ENCODE measurements at places on chromosomes 1 and 21.

- DNase-seq: no peak
Measured at GRCh38 chr21:43343992-43344886, 82.7 kb downstream of the SIK1 start.

- peak; percentile 94 for DNase-seq
Measured at GRCh38 chr1:153633754-153634665, at the start of gene CHTOP. Gene CHTOP (plus strand): TSS chr1:153634066. CDS start chr1:153636589, 2,523 bp downstream.

- no peak for DNase-seq
Measured at GRCh38 chr21:21205604-21206003, 207.4 kb downstream of the NCAM2 start.

DNA sequence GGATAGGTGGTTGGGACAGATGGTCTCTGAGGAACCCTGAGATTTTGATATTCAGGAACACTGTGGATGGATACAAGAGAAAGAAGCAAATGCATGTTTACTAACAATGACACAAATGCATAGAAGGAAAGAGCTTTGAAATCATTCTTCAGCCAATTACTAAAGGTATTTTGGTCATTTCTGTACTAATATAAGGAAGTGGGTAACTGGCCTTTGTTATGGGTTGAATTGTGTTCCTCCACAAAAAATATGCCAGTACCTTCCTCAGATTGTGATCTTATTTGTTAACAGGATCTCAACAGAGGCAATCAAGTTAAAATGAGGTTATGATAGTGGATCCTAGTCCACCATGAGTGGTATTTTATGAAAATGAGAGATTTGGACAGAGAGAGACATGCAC lies 68.7 kb upstream of the KCNA3 start:
- DNase-seq: no peak

GRCh38 chr1:7477593-7477992 lies 293.5 kb upstream of the VAMP3 start:
- no peak for DNase-seq

- DNase-seq: no peak
Measured at GRCh38 chr1:174364996-174365736, 82.6 kb upstream of the GPR52 start.

DNA sequence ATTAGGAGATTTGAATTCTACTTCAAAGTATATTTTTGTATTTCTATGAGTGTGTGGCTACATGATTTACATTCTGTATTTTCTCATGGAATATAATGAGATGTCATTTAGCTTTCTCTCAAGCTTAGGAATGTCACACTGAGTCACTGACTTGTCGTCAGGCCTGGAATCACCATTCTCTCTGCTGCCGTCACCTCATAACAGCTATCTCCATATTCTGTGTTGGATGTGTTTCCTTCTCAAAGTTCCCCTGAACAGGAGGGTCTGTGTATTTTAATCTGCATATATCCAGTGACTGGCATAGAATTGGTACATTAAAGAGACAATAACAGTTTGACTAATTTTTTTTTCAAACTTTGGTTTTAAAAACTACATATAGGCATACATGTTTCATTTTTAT lies 35.9 kb downstream of the LYPLAL1 start:
- no peak for DNase-seq

DNA sequence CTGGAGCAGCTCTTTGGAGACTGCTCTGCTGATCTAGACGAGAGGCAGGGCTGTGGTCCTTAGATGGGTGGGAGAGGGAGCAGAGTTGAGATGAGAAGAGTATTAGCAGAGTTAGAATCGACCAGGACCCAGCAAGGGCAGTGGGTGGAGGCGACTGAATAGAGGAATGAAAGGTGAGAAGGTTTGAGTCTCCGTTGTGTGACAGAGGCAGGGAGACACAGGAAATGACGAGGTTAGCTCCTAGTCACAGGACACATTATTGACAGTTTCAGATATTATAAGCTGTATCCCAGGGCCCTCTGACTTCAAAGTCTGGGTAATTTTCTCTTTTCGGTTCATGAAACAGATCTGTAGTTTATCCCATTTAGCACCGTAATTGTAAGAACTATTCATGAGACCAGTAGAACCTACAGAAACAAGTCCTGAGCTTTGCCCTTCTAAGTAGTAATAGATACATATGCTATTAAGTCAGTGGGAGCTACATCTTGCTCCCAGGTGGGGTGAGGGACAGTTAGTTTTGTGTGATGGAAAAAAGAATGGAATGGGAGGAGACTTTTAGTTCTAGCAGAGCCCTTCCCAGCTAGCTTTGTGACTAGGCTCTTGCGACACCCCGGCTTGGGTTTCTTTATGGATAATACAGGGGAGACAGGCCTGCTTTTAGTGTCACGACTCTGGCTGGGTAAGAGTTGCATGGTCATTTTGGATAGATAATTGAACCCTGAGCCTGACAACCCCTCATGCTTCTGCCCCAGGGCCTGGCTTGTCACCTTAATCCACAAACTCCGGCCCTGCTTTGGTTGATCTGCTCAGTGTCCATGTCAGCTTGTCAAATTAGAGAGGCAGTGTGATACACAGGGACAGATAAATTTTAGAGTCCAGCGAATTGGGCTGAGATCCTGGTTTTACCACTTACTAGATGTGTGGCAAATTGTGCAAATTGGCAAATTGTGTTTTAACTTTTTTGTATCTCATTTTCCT lies 70.2 kb downstream of the UCK2 start:
- no peak for DNase-seq

GRCh38 chr1:38198099-38198498 lies 151.5 kb upstream of the POU3F1 start:
- no peak for DNase-seq

GRCh38 chr1:161217831-161218230 lies 2.7 kb downstream of the FCER1G start:
- no peak for DNase-seq

- no peak for DNase-seq
Measured at GRCh38 chr1:75293270-75293669, 159.1 kb downstream of the LHX8 start.

- DNase-seq: peak; percentile 79
Measured at GRCh38 chr1:51519048-51519864, at the start of gene EPS15. Gene EPS15 (minus strand): TSS chr1:51519266. CDS start chr1:51519231, 35 bp downstream.

GRCh38 chr1:36089393-36090121 lies 865 bp downstream of the ADPRS start:
- DNase-seq: no peak

- DNase-seq: no peak
Measured at GRCh38 chr1:230516889-230517288, 90.8 kb upstream of the PGBD5 start.

Measured in activated effector memory CD4-positive, alpha-beta T cell treated with Interleukin-2 at 50 U/mL for 16 hours (primary cell).